ENCODE measurements at places on chromosomes 13 and 19. TPM values are rescaled to one million over a fixed set of nuclear protein-coding genes. Genes with fewer than 3 reads are reported as not detected.

Gene HSD17B14
- 1.1 TPM for total RNA-seq

Gene LINGO3
- 0.76 TPM for total RNA-seq

Gene FGF21
- total RNA-seq: not detected

Gene NDUFB7
- 142 TPM for total RNA-seq

Gene ZFP82
- total RNA-seq: 5.4 TPM

- no peaks in the 10 kb centered on the region for H3K27me3 ChIP-seq
- H3K36me3 ChIP-seq: peaks cover 37% of the 10 kb centered on the region
- H3K27ac ChIP-seq: peak overlapping the region; percentile 47
- H3K4me3 ChIP-seq: no peak overlapping the region
These were observed 6.9 kb downstream of the PEAK3 start for GRCh38 chr19:2274931-2275535.

- no peak for DNase-seq
- H3K27ac ChIP-seq: no peak overlapping the region
- no peaks in the 10 kb centered on the region for H3K36me3 ChIP-seq
These were observed 1145.1 kb downstream of the UQCRFS1 start for GRCh38 chr19:28067882-28068281.

Data from activated CD8-positive, alpha-beta T cell treated with anti-CD3 and anti-CD28 coated beads, Interleukin-2, amount 10 ng/mL, durations not matched to agents 7 days and 5 days (primary cell).